ENCODE measurements at places on chromosomes 6 and 20.

GRCh38 chr6:54719131-54719530 is 127.4 kb upstream of the FAM83B start:
- no peak for DNase-seq

GRCh38 chr20:53087037-53087777 is 115.0 kb downstream of the TSHZ2 start:
- DNase-seq, result no peak

GRCh38 chr6:144349690-144350527 is 64.8 kb downstream of the UTRN start:
- DNase-seq, result peak; percentile 86

- DNase-seq, result no peak
Observed at GRCh38 chr6:169520104-169520503, 181.7 kb downstream of the WDR27 start.

DNA sequence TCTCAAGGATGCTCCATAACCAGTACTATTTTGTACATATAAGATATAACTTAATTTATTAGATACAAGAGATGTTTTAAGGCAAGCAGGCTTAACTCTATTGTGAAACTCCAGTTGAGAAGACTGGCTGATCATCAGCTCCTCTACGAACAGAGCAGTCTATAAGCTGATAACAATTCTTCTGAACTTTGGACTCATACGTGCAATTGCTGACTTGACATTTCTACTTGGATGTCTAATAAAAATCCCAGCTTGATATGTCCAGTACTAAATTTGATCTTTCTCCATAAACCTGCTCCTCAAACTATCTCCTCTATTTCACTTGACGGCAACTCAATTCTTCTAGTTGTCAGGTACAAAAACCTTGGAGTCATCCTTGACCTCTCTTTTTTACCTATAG is 141.9 kb downstream of the HS3ST5 start:
- no peak for DNase-seq

DNA sequence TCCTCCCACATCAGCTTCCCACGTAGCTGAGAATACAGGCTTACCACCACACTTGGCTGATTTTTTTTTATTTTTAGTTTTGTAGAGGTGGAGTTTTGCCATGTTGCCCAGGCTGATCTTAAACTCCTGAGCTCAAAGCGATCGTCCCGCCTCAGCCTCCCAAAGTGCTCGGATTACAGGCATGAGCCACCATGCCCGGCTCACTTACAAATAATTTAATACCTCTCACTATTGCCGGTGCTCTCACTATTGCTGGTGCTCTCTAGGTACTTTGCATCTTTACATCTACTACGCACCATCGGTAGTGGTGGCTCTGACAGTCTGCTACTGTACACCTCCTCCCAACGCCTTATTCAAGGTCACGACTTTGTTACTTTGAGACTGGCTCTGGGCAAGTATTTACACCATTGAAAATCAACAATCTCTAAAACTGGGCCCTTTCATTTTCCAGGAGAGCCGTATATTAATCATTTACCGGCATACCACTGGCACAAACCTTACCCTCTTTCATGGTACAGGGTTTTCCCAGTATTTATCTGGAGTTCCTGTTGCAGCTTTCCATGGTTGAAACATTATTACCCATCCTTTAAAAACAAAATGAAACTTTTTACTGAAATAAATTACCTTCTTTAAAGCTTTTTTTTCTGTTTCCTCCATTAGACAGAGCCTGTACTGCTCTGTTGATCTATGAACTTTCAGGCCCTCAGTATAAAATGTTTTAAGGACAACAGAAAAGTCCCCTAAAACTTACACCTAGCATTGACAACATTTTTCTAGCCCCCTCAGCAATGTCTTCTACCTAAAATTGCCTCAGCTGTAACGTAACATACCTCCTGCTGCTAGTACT is 259.6 kb upstream of the PLCB4 start:
- DNase-seq, result no peak

GRCh38 chr6:84815896-84816735 is 51.7 kb upstream of the TBX18 start:
- no peak for DNase-seq

DNA sequence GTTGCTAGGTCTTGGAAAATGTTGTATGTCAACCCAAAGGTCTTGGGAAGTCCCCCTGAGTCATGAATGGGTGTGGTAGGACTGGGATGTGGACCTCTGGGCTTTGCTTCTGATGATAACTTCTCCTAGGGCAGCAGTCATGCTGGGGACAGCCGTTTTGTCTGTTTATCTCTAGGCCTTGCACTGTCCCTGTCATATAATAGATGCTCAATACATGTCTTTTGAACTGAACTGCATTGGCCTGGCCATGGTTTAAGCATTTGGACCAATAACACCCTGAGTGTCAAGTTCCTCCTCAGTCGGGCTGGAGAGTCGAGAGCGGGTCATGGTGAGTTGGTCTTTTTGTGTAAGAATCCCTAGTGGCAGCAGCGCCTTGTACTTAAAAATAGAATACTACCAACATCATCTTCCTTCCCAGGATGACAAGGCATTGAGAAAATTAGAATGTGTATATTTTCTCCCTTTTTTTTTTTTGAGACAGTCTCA is 43.1 kb downstream of the E2F3 start:
- DNase-seq, result no peak

- DNase-seq, result no peak
Observed at GRCh38 chr6:87501809-87502572, 29.2 kb downstream of the SLC35A1 start.

- DNase-seq, result no peak
Observed at GRCh38 chr20:11110535-11110934, 436.7 kb upstream of the JAG1 start.

DNA sequence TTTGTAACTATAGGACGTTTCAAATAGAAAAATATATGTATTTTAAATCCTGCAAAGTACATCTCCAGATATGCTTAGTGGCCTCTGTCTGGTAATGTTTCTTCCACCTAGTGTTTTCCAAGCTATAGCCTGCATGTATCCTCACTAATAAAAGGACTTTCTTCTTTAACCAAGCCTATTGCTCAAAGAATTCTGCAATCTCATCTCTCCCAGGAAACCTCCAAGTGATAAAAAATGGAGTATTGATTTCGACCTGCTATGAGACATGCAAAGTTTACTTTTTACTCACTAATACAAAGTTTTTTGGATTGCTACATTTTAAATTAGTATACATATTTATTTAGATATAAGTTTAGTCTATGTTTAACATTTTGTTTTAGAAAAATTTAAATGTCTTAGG is 23.3 kb downstream of the ADGRB3 start:
- no peak for DNase-seq

- DNase-seq, result peak; percentile 32
Observed at GRCh38 chr6:99575544-99576227, 7.2 kb upstream of the CCNC start.

DNA sequence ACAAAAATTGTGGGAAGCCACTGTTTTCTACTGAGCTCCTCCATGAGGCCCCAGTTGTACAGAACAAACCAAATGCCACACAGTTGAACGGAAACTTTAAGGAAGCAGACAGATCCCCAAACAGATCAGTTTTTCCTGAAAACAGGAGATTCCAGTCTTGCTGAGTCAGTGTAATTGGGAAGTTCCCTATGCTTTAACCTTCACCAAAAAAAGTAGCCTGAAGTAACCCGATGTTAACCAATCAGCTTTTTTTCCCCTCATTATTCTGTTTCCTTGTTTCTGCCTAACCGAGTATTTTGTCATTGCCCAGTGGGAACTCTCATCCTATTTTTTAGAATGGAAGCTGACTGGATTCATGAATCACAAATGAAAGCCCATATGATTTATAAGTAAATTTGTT is 36.7 kb downstream of the MARCKS start:
- no peak for DNase-seq

GRCh38 chr20:62066983-62067433 is 1.3 kb upstream of the TAF4 start:
- DNase-seq, result no peak

DNA sequence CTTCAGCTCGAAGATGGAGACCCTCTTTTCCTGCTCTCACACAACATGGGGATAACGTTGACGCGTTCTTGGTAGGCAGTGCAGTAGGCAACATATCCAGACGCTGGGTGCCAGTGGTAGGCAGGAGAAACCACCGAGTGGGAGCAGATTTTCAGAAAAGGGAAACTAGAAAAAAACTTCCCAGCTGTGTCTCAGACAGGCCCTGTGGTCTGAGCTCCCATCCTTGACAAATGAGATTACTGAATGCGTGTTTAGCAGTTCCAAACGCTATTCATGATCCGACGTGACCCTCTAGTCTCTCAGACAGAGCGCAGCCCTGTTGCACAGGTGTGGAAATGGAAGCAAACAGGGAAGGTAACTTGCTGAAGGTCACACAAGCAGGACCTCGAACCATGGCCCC is 83.9 kb upstream of the DUSP22 start:
- DNase-seq, result peak; percentile 56

DNA sequence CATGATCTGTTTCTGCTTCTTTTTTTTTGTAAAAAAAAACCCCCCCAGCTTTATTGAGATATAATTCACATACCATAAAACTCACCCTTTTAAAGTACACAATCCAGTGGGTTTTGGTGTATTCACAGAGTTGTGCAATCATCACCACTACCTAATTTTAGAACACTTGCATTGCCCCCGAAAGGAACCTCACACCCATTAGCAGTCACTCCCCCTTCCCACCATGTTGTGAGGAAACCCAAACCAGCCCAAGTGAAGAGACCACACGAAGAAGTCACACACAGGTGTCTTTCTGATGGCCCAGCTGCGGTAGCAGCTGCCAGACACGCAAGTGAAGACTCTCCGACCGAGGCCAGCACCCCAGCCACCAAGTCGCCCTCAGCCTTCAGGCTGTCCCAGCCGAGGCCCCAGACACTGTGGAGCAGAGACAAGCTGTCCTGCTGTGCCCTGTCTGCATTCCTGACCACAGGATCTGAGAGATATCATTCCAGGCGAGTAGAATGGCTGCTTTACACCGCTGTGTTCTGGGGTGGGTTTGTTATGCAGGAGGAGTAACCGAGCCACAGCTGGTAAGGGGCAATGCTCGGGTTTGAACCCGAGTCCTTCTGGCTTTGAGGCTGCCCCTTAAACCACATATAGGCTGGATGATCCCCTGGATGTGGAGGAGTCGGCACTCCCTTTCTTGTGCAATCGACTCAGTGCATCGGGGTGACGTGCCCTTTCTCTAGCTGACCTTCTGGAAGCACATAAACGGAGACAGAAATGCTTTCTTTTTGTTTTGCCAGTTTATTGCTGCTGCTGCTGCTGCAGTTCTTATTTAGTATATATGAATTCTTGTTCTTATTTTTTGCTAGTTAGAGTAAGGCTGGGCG is 59.1 kb upstream of the PTPN1 start:
- DNase-seq, result peak; percentile 90

DNA sequence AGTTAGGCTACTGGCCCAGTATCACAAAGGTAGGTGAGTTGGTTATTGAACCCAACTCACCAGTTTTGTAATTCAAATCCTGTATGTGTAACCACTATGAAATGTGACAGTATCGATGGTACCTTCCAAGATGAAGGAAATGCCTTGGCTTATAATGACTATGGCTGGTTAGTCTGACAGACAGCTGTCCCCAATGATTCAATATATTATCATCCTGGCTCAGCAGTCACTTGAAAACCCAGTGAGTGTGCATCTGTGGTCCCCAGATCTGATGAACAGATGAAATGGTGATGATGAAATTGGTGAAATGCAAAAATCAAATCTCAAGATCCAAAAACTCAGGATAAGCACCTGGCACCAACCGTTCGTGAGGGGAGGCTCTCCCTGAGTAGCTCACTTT is 54.8 kb downstream of the TNFRSF21 start:
- DNase-seq, result no peak

GRCh38 chr6:9699888-9700287 is 715.0 kb downstream of the TFAP2A start:
- DNase-seq, result no peak

DNA sequence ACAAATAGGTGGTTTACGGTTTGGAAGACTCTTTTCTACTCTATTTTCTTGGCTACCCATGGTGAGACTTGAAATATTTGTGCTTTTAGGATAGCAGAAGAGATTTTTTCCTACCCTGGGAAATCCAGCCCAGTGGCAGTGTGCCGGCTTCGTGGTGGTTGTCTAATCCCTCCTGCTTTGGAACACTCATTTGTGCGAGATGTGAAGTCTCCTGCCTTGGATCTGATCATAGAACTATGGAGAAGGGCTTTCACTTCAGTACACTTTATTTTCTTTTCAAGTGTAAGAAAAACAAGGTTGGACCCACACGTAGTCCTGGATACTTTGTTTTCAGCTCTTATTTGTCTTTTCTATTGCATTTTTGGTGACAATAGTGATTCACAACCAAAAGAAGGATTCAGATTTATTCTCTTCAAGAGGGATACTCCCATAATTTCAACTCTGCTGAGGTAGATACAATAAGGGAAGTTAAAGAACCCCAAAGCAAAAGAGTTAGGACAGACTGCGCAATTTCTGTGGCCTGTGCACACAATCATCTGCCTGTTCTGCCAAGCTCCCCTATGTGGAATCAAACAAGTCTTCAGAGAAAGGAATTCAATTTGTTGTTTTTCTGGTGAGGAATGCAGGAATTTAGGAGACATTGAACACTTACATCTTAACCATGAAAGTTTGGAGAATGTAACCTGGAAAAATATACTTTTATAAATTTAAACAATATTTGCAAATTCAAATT is 413.2 kb downstream of the GJA1 start:
- no peak for DNase-seq

- peak; percentile 64 for DNase-seq
Observed at GRCh38 chr6:143965503-143966171, 42.4 kb downstream of the PLAGL1 start.

GRCh38 chr6:14274546-14275492 is 157.2 kb downstream of the CD83 start:
- no peak for DNase-seq

GRCh38 chr20:22352019-22352418 is 232.4 kb downstream of the FOXA2 start:
- no peak for DNase-seq

DNA sequence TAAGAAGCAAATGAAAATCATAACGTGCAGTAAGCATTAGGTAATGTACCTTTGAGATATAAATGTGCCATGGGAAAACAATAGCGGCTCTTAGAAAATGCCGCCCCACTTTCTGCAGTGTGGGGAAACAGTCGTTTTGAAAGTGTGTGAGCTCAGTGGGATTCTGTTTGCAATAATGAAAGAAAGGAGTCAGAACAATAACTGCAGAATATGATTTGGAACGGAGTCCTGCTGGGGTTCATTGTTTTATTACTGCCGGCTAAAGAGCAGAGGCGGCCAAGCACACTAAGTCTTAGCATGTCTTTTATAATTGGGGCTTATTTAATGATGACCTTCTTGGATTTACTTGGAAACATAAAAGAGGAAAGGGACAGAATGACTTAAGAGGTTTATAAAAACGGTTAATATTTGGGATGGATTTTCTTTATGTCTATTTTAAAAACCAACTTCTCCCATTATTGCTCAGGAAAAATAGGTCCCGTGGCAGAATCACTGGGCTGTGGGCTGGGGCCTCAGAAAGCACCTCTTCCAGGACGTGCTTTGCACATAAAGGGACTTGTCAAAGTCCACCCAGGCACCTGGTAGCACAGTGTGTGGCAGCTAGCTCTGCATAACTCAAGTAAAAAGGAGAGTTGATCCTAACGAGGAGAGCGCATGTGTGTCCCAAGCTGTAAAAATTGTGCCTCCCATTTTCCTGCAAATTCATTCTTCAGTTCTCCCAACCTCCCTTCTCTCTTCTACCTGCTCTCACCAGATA is 44.0 kb upstream of the SLC22A16 start:
- no peak for DNase-seq

GRCh38 chr20:55143601-55144000 is 668.2 kb downstream of the DOK5 start:
- no peak for DNase-seq

- no peak for DNase-seq
Observed at GRCh38 chr6:1004885-1005630, 306.8 kb upstream of the FOXQ1 start.
